HS-5 (cell line): ENCODE measurements at places on chromosomes 4 and X.

DNA sequence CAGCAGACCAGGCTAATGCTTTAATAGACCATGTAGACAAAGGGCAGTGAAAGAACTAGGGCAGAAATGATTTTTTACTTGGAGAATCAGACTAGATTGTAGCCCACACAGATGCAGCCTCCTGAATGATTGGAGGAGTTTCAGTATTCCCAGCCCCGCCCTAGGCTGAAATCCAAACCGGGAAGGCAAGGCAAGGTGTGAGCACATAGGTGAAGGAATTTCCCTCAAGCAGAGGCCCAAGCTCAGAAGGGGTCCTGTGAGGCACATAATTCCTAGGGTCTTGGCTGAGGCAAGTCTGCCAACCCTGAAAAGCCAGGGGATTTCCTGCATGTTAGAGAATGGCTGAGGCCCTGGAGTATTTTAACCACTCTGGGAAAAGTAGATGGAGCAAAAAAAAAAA, 56.4 kb upstream of the PAK3 start:
- DNase-seq: no peak

DNA sequence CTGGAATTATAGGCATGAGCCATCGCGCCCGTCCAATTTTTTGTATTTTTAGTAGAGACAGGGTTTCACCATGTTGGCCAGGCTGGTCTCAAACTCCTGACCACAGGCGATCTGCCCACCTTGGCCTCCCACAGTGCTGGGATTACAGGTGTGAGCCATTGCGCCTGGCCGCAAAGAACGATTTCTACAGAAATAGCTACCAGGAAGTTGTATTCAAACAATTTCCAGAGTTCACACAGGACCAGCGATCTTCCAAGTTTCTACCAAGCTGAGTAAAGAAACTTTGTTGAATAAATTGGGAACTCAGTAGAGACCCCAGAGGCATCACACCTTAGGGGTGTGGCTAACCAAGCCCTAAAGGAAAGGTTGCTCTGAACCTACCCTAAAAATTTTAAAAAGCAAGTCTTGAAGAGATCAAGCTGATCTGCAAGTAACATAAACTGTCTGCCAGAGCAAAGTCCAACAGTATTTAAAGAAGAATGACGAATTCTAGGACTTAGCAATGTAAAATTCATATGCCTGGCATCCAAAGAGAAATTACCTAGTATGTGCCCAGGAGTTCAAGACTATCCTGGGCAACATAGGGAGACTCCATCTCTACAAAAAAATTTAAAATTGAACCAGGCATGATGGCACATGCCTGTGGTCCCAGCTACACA, 48.4 kb upstream of the USP9X start:
- no peak for DNase-seq

GRCh38 chr4:154344686-154345085, 146.9 kb downstream of the DCHS2 start:
- no peak for DNase-seq

DNA sequence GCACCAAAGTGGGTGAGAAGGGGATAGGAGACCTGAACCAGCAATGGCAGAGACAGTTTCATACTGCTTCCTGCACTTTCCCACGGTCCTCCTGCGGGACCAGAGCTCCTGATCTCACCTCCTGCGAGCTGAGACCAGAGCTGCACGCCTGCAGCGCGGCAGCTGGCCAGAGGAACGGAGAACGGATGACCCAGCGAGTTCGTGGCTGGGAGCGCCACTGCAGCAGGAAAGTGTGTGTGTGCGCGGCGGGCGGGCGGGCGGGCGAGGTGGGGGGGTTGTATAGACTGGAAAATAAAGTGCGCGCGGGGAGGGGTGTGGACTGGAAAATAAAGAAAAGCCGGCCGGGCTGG, 16.5 kb downstream of the MCF2 start:
- no peak for DNase-seq

DNA sequence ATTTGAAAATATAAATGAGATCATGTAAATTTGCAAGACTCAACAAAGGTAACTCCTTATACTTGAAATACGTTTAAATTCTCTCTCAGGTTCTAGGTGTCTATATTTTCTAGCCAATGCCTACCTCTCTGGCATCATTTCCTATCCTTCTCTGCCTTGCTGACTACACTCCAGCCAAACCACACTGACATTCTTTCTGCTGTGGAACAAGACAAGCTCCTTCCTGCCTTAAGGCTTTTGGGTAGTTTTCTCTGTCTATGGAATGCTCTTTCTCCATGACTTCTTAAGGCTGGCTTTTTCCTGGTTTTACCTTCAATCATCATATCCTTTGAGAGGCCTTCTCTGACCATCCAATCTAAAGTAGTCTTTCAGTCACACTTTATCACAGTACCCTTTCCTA, 201.0 kb downstream of the SPRY1 start:
- DNase-seq: no peak

GRCh38 chr4:149521611-149522425, 293.8 kb downstream of the IQCM start:
- DNase-seq: peak; percentile 18

DNA sequence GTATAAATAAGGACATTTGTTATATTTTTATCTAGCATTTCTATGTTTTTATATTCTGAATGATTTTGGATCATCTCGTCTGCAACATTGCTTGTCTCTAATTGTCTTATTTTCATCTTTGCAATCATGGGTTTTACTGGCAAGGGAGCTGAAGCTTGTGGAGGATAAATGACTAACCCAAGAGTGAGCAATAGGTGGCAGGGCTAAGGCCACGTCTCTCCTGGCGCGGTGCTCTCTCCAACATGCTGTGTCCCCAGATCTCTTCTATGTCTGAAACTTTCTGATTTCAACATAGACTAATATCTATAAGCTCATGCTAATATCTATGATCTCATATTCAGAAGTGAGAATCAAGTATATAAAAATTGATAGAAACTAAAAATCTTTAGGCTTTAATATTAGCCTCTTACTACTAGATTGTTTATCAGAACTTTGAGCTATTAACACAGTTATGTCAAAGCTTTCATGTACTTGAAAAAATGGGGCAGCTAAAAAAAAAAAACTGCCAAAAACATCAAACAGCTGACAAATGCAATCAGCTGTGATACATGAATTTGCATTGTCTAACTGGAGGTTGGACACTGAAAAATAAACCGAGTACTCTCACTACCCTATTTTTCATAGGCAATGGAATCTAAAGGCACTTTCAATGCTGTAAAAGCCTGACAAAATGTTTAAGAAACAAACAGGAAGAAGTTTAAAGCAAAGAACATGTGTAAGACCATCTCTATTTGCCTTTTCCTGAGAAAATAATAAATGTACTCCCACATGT, 169.2 kb downstream of the TMA16 start:
- DNase-seq: no peak

GRCh38 chr4:151661873-151662272, 98.9 kb downstream of the GATB start:
- DNase-seq: no peak

DNA sequence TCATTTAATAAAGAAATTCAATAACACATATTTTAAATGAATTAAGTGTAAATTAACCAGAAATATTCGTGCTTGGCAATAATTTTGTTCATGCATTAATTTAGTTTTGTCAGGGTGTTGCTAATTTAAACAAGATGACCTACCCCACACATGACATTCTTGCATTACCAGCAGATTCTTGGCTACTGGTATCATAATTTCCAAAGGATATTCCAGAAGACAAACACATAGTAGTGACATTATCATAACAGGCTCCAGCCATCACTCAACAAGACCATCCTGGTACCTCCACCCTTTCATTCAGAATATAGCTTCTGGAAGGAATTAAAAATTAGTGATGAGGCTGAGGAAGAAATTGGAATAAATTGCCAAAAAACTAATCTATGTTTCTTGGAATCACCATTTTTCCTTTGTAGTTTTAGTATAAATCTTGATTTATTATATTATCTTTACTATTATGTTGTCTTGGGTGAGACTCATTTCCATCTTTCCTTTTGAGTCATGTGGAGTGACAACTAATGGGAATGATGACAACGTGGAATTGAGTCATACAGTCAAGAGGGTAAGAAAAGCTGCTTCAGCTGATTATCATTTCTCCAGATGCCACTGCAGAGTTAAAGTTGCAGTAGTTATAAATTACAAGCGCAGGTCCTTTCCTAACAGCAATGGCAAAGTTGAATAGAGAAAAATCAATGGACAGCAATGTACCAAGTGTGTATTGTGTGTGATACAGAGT, 30.9 kb upstream of the HHIP start:
- DNase-seq: no peak

- peak; percentile 20 for DNase-seq
These were observed 31.3 kb downstream of the CXCL13 start for GRCh38 chr4:77636902-77637301.

DNA sequence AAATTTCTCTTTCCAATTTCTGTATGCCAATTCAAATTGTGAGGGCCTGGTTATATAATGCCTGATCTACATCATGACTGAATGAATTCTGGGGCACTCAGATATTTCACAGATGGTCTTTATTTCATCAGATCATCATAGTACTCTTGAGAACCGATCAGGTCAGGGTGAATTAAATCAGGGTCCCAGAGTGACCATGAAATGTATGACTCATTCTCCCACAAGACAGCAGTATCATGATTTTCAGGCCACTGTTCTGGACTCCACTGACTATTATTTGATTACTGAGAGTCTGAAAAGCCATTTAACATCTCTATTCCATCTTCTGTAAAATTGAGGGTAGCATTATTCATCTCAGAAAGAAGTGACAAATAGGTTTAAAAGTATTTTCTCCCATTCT, 471.5 kb downstream of the ADGRL3 start:
- no peak for DNase-seq

DNA sequence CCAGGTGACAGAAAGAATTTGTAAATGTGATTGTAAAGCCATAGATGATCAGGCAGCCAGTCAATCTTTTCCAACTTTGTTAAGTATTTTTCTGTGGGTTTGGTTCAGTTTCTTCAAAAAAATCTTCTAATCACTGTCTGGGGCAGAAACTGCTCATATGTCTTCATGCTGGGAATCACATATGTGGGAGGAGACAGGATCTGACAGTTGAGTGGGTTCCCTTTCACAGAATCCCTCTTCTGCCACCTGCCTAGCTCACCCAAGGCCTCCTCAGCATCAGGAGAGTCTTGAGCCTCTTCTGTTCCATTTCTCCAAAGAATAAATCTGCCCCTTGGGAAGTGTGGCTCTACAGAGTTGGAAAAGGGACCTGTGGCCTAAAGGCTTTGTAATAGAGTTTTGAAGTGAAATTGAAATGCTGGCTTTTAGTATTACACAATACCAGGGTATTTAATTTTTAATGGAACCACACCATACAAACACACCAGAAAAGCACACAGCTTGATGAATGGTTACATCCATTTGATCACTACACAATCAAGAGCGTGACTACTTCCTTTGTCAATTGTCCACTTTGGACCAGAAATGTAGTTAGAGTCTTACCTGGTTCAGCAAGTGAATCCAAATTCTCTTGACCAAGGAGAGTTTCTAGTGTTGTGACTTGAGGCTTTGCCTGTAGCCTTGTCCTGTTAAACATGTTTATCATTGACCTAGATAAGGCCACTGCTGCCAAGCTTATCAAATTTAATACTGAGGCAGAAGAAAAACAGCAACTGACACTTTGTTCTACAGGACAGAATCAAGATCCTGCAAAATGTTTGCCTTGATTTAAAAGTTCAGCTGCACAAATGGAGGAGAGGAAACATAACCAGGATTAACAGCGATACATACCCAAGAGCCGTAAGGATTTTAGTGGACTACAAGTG, 20.4 kb downstream of the MSMO1 start:
- no peak for DNase-seq

- DNase-seq: no peak
These were observed 631.5 kb downstream of the PCDH7 start for GRCh38 chr4:31351695-31352094.

GRCh38 chrX:107675823-107676555, 47.7 kb downstream of the PRPS1 start:
- DNase-seq: no peak

GRCh38 chr4:71752383-71753042, 31.4 kb downstream of the GC start:
- no peak for DNase-seq

GRCh38 chr4:174273930-174274329, 9.5 kb downstream of the FBXO8 start:
- DNase-seq: no peak

DNA sequence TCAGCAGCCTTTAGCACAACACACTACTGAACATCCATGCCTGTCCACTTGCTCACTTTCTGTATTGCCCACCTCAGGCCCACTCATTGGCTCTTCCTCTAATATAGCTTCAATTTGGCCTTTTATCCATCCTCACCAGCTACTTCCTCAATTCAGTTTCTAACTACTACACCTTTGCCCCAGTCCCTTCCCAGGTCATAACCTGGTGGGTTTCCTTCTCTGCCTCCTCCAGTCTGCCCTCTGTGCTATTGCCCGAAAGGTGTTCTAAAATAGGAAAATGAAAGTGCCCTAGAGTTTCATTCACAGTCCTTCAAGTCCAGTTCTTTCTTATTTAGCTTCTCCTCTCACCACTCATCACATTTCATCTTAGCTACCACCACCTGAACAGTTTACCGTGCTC, 23.1 kb downstream of the MOSPD2 start:
- no peak for DNase-seq

- no peak for DNase-seq
These were observed 100.6 kb downstream of the MID1 start for GRCh38 chrX:10519761-10520160.

GRCh38 chrX:112822892-112823291, 17.7 kb downstream of the AMOT start:
- no peak for DNase-seq

GRCh38 chr4:48247878-48248558, 21.6 kb downstream of the TEC start:
- no peak for DNase-seq

DNA sequence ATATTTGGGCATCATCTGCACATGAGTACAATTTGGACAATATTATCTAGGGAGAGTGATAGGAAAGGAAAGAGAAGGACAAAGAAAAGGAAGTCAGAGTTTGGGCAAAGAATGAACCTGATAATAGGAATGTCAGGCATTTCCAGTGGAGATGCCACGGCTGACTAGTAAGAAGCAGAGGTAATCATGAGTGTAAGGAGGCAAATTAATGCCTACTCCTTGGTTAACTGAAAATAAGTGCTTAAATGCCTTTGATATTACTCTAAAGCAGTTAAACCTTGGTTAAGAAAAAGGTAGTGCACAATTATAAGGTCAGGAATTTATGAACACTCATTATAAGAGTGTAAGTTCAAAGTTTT, 99.2 kb upstream of the DDIT4L start:
- peak; percentile 54 for DNase-seq

GRCh38 chr4:54215379-54216077, 13.6 kb upstream of the PDGFRA start:
- DNase-seq: no peak

DNA sequence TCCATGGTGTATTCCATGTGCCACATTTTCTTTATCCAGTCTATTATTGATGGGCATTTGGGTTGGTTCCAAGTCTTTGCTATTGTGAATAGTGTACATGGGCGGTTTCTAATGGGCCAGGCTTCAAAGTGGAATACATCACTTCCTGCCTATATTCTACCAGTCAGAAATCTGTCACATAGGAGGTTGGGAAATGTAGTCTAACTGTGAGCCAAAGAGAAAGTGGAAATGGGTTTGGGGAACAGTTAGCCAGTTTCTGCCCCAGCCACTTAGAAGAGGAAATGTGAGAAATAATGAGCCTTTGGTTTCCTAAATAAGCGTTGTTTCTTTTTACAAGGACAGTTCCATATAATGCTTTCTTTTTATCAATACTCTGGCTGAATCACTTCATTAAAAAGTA, 85.1 kb upstream of the AP1S2 start:
- no peak for DNase-seq
